ENCODE measurements at places on chromosomes 11 and 22. TPM values are rescaled to one million over a fixed set of nuclear protein-coding genes. Genes with fewer than 3 reads are reported as not detected.

The ADM gene
- 7.0 TPM for total RNA-seq

- DNase-seq, result no peak
Measured at GRCh38 chr11:27627979-27628378, 72.3 kb downstream of the BDNF start.

The CTSW gene
- total RNA-seq, result not detected

DNA sequence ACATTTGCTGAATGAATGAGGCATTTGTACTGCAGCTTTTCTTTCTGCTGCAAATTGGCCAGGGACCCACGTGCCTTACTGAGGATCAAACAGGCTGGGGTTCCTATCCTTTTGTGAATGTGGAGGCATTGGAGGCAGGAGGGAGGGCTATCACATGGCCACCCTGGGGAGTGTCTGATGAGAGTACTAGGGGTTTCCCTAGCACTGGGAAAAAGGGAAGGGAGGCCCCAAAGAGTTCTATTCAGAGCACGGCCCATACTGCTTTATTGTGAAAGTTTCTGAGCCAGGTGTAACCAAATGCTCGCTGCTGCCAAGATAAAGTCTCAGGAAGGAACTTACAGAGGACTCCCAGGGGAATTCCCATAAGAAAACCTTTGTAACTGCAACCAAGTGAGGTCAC is 78.4 kb upstream of the ANO1 start:
- DNase-seq, result no peak

The SAAL1 gene
- 19.5 TPM for total RNA-seq

DNA sequence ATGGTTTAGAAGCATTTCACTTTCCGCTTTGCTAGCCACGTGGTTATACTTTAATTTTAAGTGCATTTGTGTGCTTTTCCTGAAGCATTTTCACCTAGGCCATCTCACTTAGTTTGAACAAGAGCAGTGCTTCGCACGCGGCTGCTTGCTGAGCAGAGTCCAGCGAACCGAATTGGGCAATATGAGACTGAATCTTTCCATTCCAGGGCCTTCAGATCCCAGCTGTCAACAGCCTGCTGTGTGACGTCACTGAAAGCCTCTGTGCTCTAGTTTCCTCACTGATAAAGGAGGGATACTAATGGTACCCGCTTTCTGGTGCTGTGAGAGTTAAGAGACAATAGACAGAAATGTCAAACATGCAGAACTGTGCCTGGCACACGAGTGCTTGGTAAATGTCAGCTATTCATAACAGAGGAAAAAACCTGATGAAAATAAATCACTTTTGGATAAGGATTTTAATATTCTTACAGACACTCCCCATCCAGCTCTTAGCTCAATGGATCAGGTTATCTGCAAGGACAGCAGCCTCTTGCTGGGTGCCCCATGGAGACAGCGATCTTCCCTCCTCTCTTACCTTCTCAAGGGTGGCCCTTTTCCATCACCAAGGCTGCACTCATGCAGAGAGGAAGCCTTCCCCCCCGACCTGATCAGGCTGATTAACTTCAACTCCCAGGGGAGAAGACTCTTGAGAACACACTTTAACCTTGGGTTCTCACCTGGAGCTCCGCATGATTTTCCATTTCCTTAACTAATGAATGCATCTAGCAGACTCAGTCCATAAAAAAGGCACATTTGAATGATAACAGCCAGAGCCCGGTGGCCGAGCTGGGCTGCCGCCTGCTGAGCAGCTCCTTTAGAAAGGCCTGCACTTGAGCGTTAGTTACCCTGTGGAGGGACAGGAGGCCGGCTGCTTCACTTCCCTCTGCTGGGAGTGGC is 3.5 kb upstream of the GLB1L3 start:
- no peak for DNase-seq

- DNase-seq, result no peak
Measured at GRCh38 chr11:77590194-77590782, 535 bp downstream of the AQP11 start.

GRCh38 chr22:48821346-48821690 is 1006.4 kb downstream of the BRD1 start:
- no peak for DNase-seq

GRCh38 chr11:121106812-121107211 is 5.8 kb downstream of the TECTA start:
- no peak for DNase-seq

The CATSPER1 gene
- not detected for total RNA-seq

The SLC37A2 gene
- 0.17 TPM for total RNA-seq

DNA sequence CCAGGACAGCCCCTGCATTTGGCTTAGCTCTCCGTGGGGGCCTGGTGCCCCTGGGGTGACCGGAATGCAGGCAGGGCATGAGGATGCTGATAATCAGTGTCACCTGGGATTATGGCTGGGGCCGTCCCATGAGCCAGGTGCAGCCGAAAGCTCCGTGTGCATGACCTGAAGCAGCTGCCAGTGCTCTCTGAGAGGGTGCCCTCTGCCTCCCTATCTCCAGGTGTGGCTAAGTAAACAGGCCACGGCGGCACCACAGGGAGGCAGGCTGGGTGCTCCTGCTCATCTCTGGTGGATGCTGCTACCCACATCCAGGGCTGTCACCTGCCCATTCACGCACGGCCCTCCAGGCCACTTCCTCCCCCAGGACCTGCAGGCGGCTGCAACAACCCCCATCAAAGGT is 29.8 kb downstream of the DUSP8 start:
- no peak for DNase-seq

DNA sequence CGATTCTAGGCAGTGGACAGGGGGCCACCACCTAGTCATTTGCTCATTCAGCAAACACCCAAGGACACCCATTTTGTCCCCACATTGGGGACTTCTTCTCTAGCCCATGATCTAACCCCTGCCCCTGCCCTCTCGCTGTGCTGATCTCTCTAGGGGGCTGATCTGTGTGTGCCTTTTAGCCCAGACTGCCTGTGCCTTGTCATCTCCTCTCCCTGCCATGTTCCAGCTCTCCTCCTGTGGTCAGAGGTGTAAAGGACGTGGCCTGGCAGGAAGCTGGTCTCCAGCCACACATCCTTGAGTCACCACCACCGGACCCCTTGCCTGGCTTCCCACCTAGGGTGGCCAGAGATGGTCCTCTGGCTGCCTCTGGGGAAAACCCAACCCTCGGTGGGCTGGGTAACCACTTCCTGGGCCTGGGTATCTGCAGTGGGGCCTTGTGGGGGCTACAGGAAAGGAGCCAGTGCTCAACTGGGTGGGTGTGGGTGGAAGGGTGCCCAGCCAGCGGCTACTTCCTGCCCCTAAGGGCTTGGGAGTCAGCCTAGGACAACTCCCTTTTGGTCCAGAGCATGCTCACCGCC is 1.3 kb downstream of the CTSW start:
- DNase-seq, result no peak

DNA sequence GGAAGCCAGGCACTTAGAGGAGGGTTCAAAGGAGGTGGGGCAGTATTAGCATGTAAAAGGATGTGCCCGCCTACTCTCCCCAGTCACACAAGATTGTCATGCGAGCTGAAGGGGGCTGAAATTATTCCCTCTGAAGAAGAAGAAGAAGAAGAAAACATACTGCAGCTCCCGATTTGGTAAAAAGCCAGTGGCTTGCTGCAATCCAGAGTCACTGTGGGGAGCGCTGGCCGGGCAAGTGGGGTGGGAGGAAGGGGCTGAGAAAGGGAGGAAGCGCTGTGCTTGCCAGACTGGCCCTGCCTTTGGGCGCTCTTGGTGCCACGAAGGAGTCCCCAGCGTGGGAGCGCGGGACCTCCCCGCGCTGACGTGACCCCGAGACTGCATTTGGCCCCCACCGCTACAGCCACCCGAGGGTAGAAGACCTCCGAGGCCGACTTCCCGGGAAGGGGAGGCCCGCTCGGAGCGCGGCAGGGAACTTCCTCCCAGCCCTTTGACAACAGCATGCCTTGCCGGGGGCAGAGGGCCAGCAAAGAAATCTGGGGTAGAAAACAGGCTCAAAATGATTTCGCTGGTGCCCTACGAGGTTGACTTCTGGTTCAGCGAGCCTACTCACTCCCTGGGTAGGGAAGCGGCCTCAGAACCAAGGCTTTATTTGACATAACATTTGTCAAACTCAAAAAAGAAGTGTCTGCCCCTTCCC is 906.3 kb downstream of the DLG2 start:
- no peak for DNase-seq

DNA sequence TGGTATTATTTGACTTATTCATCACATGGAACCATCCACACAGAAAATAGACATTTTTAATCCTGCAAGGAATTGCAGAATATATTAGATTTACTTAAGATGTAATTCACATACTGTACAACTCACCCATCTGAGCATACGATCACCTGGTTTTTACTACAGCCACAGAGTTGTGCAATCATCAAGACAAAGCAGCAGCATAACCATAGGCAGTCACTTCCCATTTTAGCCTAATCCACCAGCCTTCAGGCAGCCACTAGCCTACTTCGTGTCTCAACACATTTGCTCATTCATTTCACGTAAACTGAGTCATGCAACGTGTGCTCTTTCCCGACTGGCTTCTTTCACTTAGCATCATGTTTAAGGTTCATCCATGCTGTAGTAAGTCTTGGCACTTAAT is 23.0 kb downstream of the PIWIL3 start:
- no peak for DNase-seq

The MUC2 gene
- not detected for total RNA-seq

- DNase-seq, result no peak
Measured at GRCh38 chr11:35978891-35979290, 35.0 kb downstream of the LDLRAD3 start.

GRCh38 chr11:120020981-120021380 is 116.9 kb downstream of the TRIM29 start:
- no peak for DNase-seq

DNA sequence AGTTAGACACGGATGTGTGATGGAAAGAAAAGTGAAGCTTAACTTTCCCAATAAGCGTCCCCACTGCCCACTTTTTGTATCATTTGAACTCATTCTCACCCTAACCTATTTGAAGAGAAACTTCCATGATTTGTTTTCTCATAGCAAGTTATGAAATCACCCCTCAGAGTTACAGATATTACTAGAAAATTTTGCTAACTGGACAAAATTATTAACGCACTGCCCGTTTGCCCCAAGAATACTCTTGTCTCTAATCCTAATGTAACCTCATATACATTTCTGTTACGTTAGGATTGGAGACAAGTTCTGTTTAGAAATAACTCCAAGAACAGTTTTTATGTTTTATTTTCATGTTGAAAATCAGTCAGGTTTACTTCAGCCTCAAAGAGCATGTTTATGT is 25.5 kb downstream of the TOM1 start:
- DNase-seq, result no peak

The APOL5 gene
- not detected for total RNA-seq

The POU2F3 gene
- not detected for total RNA-seq

DNA sequence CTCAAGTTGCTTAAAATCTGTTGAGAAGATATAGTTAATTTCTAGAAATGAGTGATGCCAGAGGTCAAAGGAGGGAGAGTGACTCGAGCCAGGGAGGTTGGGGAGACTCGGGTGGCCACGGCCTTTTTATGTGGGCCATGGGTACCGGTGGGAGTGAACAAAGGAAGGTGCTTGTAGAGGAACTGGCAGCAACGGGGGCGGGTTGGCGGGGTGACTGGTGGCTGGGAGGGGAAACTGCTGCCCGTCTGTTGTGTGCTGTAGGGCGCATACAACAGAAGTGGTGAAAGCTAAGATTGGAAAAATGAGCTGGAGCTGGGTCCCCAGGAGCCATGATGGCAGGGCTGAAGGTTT is 5.4 kb downstream of the DAGLA start:
- no peak for DNase-seq

DNA sequence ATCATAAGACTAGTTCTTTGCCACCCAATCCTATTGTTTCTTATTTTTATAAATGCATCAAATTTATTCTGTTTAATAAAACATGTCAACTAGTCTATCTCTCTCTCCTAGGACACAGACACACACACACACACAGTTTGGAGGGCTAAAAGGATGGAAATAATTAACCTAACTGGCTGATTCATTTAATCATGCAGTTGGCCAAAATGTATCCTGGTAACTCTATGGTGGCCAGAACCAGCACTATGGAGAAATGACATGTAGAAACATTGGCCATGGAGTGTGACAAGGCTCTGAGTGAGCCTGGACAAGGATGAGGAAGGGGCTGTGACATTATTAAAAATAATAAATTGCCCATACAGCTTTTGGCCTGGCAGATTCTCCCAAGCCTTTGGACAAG is 64.1 kb downstream of the CLPB start:
- DNase-seq, result no peak

GRCh38 chr11:12602421-12602820 is 71.8 kb upstream of the TEAD1 start:
- no peak for DNase-seq

The APIP gene
- 35.9 TPM for total RNA-seq

GRCh38 chr22:27596133-27596870 is 205.3 kb downstream of the MN1 start:
- no peak for DNase-seq

DNA sequence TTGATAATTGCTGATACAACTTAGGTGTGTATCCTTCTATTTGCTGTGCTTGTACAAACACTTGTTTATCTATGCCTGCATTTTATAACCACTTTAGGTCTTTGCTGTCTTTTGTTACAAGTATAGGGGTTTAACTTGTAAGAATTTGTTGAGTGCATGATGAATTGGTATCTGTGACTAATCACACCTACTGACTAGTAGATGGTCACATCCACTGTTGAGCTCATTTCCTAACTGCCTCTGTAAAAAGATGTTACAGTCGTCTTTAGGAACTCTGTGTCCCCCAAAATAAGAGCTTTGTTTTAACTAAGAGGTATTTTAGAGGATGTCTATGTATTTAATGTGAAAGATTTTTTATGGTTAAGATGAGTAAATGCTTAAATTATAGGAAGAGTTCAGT is 60.5 kb downstream of the HIPK3 start:
- DNase-seq, result no peak

The SYT12 gene
- total RNA-seq, result 0.52 TPM

The LRRC56 gene
- total RNA-seq, result 0.57 TPM

DNA sequence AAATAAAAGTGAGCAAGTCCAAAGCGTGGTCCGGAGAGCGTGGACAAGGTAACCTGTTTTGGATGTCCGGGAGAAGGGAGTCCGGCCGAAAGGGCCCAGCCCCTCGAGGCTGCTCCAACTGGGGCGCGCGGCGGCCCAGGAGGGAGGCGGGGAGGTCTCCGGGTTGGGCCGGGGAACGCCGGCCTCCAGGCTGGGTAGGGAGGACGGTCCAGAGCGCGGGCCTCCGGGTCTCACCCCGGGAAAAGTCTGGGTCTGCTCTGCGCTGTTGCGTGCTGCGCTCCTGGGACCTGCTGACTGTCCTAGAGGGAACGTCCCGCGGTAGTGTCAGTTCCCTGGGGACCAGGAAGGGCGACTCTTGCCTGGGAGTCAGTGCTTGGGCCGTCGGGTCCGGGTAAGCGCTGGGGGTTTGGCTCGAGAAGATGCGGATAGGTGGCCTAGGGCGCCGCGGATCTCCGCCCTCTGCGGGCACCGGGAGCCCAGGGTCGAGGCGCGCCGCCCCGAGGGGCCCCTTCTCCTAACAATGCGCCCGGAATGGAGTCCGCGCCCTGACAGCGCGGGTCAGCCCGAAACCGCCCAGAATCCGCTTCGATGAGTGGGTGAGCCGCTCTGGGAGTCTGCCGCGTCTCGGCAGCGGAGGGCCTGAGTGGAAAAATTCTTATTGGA is 988 bp upstream of the FLI1 start:
- no peak for DNase-seq

GRCh38 chr11:121024989-121025388 is 1.1 kb downstream of the TBCEL start:
- no peak for DNase-seq

GRCh38 chr22:32824531-32825312 is 23.2 kb downstream of the TIMP3 start:
- DNase-seq, result no peak
